ENCODE measurements at places on chromosomes 3 and 15.

DNA sequence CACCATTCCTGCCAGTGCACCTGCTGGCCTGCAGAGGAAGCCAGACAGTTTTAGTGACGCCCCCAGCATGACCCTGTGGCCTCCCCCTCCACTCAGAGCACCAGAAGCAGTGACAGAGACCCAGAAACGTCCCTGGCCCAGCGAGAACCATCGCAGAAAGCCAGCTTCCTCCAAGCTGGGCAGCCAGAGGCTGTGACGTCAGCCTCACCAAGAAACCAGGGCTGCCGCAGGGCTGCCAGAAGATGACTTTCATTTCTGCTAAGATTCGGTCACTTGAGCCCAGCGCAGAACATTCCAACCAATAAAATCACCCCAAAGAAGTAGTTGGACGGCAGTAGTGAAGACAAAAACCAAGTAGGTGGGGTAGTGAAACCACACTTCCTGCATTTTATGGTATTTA is 29.6 kb upstream of the RPL32 start:
- DNase-seq, result no peak
- H3K27ac ChIP-seq, result no peak overlapping the region
- peaks cover 4% of the 10 kb centered on the region for H3K4me1 ChIP-seq

DNA sequence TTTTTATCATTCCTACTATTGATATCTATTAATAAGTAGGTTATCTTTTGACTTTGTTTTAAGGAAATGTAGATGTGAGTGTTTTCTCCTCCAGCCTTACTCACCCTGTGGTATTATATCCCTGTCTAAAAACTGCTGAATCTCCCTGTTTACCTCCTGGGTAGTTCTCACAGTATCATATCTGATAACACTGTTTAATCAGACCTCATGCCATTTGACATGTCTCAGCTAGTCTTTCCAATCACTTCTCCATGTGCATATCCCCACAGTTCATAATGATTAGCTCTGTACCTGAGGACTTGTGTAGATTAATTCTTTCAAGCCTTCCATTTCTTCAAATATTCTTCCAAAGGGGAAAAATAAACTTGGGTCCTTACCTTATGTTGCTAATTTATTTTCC is 30.7 kb downstream of the DUOX2 start:
- no peaks in the 10 kb centered on the region for H3K36me3 ChIP-seq
- no peak overlapping the region for H3K4me3 ChIP-seq
- H3K4me1 ChIP-seq, result no peaks in the 10 kb centered on the region
- no peaks in the 10 kb centered on the region for H3K27me3 ChIP-seq
- H3K27ac ChIP-seq, result no peak overlapping the region

DNA sequence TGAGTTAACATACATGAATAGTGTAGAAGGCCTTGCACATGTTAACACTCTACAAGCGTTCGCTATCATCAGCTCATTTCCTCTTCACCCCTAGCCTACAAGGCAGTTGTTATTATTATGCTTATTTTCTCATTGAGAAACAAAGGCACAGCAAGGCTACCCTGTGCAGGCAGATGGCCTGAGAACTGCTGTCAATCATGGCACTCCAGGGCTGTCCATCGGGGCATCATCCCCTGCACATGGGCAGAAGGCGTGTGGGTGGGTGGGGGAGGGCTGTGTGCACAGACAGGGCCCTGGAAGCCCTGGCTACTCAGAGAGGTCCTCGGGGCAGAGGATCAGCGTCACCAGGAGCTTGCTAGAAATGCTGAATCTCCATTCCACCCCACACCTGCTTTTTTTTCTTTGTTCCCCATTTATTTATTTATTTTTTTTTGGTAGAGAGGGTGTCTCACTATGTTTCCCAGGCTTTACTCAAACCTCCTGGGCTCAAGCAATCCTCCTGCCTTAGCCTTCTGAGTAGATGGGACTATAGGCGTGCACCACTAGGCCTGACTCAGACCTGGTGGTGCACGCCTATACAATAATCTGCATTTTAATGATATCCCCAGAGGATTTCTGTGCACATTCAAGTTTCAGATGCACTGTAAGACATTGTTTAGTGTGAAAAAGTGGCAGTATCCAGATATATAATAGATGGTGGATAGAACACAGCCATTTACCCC is 9.6 kb upstream of the ZXDC start:
- H3K4me3 ChIP-seq, result no peak overlapping the region
- H3K27ac ChIP-seq, result no peak overlapping the region
- H3K36me3 ChIP-seq, result no peaks in the 10 kb centered on the region

DNA sequence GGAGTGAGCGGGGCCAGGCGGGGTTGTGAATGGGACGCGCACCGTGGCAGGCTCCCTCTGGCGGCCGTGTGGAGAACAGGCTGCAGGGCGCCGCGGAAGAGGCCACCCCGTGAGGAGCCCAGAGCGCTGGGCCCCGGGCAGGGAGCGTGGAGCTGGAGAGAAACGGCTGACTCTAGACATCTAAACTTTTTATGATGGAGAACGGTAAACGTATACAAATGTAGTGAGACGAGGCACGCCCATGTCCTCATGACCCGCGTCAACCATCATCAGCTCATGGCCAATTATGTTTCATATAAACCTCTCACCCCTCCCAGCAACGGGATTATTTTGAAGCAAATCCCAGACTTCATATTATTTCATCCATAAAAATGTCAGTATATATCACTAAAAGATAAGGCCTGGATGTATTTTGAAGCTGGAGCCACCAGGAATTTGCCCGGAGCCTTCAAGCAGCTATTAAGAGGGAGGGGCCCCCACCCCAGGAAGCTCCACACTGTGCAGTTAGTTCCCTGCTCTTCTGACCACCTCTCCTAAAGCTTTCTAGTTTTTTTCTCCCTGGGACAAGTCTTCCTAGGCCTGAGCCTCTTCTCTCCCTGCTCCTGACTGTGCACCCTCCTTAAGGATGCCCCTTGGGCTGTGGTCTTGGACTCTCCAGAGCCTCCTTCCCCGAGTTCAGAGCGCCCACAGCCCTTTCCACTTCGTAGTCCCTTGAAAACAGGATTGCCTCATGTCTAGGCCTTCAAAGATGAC is 149.5 kb downstream of the SMAD6 start:
- H3K36me3 ChIP-seq, result no peaks in the 10 kb centered on the region
- peak overlapping the region; percentile 44 for H3K27ac ChIP-seq
- H3K27me3 ChIP-seq, result no peaks in the 10 kb centered on the region
- DNase-seq, result peak; percentile 70
- H3K4me1 ChIP-seq, result no peaks in the 10 kb centered on the region

GRCh38 chr3:87305517-87305916 is 29.1 kb upstream of the POU1F1 start:
- H3K4me1 ChIP-seq, result no peaks in the 10 kb centered on the region
- no peaks in the 10 kb centered on the region for H3K27me3 ChIP-seq
- no peaks in the 10 kb centered on the region for H3K36me3 ChIP-seq
- H3K27ac ChIP-seq, result no peak overlapping the region
- no peak for DNase-seq

- no peaks in the 10 kb centered on the region for H3K36me3 ChIP-seq
- H3K27ac ChIP-seq, result peak overlapping the region; percentile 41
- H3K4me3 ChIP-seq, result no peak overlapping the region
- no peaks in the 10 kb centered on the region for H3K27me3 ChIP-seq
- DNase-seq, result no peak
Measured at GRCh38 chr3:4904811-4905695, 74.2 kb upstream of the BHLHE40 start.

GRCh38 chr3:171317171-171317570 is 143.0 kb downstream of the TNIK start:
- H3K36me3 ChIP-seq, result no peaks in the 10 kb centered on the region
- H3K4me3 ChIP-seq, result no peak overlapping the region
- no peak overlapping the region for H3K27ac ChIP-seq
- H3K27me3 ChIP-seq, result no peaks in the 10 kb centered on the region
- DNase-seq, result no peak

DNA sequence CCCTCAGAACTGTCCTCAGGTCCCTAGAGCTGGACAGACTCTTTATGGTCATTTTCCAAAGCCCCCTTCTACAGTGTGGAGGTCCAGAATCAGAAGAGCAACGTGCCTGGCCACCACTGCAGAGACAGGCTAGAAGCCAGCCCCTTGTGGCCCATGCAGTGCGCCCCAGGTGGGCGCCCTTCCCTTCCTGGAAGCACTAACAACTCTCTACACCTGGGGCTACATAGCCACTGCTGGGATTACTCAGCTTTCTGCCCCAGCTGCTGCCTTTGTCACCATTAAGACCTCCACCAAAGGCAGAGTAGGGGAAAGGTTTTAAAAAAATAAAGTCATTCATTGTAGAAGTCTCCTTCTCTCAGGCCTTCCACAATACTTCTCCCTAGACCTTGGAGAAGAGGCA is 2.3 kb downstream of the RASGRP1 start:
- H3K27ac ChIP-seq, result no peak overlapping the region
- no peak overlapping the region for H3K4me3 ChIP-seq
- no peaks in the 10 kb centered on the region for H3K36me3 ChIP-seq
- no peaks in the 10 kb centered on the region for H3K4me1 ChIP-seq
- H3K27me3 ChIP-seq, result no peaks in the 10 kb centered on the region

DNA sequence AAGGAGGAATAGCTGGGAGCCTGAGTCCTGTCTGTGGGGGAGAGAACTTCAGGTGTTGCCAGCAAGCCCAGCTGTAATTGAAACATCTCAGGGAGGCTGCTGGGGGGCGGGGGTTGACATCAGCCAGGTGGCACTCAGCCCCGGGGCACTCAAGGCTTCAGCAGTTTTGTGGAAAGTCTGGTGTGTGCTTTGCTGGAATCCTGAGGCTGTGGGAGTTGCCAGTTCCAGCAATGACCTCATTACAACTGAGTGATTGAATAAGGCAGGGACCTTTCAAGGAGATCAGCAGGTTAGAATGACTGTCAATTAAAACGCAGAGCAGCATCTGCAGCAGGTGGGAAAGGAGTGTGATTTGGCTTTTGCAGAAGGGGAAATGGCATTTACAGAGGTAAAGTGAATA is 75.7 kb downstream of the FAM43A start:
- no peaks in the 10 kb centered on the region for H3K36me3 ChIP-seq
- H3K27me3 ChIP-seq, result no peaks in the 10 kb centered on the region
- no peak overlapping the region for H3K27ac ChIP-seq

DNA sequence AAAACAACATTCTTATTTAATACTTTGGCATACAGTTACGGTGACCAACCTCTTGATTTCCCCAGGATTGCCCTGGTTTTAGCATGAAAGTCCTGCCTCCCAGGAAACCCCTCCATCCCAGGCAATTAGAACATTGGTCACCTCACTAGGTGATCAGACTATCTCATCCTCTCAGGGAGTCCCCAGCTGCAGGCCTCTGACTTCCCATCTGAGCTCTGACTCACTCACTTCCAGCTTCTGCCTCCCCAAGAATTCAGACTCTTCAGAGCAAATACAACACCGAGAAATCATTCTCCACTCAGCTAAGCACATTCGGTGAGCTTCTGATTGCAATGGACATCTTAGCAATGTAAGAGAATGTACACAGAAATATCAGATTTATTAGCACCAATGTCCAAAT is 92.4 kb upstream of the HES1 start:
- no peak for DNase-seq

- H3K4me3 ChIP-seq, result no peak overlapping the region
- H3K27ac ChIP-seq, result no peak overlapping the region
- no peaks in the 10 kb centered on the region for H3K36me3 ChIP-seq
- no peak for DNase-seq
- H3K4me1 ChIP-seq, result no peaks in the 10 kb centered on the region
- no peaks in the 10 kb centered on the region for H3K27me3 ChIP-seq
Measured at GRCh38 chr3:16999161-16999560, 114.4 kb downstream of the PLCL2 start.

DNA sequence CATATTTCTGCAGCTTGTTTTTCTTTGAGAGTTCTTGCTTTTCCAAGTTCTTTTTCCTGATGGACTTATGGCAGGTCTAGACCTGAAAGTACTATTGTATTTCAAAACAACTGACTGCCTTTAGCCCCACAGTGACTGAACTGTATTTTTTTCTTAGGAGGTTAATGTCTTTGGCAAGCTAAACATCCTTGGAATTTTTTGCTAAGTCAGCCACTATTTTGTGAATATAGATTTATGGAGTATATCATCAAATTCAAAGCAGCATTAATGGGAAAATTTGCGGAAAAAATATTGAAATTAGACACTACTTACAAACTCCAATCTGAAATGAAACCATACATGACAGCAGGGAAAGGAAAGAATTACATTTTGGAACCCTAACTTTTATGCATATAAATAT is 8.6 kb downstream of the PIK3CA start:
- no peak overlapping the region for H3K27ac ChIP-seq
- no peaks in the 10 kb centered on the region for H3K36me3 ChIP-seq
- no peaks in the 10 kb centered on the region for H3K27me3 ChIP-seq
- H3K4me1 ChIP-seq, result no peaks in the 10 kb centered on the region
